CD4-positive, alpha-beta T cell treated with Interleukin-6 at 100 ng/mL for 8 hours (primary cell): ENCODE measurements at places on chromosomes 16 and 17.
A peak's percentile ranks its signal among the peaks of the same experiment; 100 is the strongest.

- no peak for DNase-seq
These were observed 4.1 kb upstream of the PDE6G start for GRCh38 chr17:81660441-81660840.

GRCh38 chr16:69396187-69397061 lies 10.6 kb upstream of the TERF2 start:
- DNase-seq, result peak; percentile 65

DNA sequence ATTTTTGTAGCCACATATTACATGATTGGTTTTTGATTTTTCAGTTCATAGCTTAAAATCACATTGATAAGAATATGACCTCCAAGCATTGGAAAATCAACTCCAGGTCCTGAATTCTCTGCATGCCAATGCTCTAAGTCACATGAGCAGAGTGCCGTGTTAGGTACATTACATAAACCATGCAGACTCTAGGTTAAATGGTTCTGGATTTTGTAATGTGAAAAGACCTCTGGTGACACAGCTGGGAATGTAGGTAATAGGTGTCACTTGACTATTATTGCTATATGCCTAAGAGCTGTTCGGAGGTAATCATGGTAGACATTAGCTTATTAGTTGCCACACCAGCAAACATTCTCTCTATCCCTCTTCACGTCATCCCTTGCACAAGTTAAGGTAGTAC lies 231.1 kb upstream of the SALL1 start:
- DNase-seq, result no peak

GRCh38 chr16:50696126-50696525 lies 2.7 kb downstream of the NOD2 start:
- DNase-seq, result no peak

GRCh38 chr17:10107316-10108165 lies 90.9 kb downstream of the GAS7 start:
- DNase-seq, result no peak

- no peak for DNase-seq
These were observed 4.8 kb downstream of the BTBD17 start for GRCh38 chr17:74356646-74357465.

DNA sequence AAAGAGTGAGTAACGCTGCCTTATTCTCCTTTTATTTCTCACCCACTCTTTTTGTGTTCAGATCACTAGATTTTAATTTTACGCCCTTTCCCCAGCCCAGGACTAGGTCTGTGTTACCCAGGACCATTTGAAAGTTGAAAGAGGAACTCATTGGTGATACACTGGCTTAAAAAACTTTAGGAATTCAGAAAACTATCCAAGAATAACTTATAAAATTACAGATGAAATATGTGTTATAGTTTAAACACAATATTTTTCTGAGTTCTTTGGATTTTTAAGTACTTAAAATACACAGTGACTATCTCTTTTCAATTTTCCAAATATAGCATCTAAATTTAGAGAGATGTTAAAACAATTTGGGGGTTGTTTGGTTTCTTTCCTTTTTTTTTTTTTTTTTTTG lies 385.2 kb downstream of the CDH13 start:
- DNase-seq, result no peak

- DNase-seq, result no peak
These were observed 9.2 kb downstream of the HIRIP3 start for GRCh38 chr16:29986231-29986630.
